ENCODE measurements at places on chromosomes 6 and 20. TPM values are rescaled to one million over a fixed set of nuclear protein-coding genes. Genes with fewer than 3 reads are reported as not detected.

The TFAP2A gene
- total RNA-seq: 15.9 TPM

The OR2B2 gene
- not detected for total RNA-seq

The FAM209B gene
- total RNA-seq: 1.00 TPM

The CST2 gene
- total RNA-seq: 0.83 TPM

The OR2J2 gene
- total RNA-seq: not detected

The GSTA3 gene
- total RNA-seq: not detected

The SLC17A3 gene
- 0.87 TPM for total RNA-seq

The CGAS gene
- total RNA-seq: 4.9 TPM

The MRAP2 gene
- 1.1 TPM for total RNA-seq

The PTCRA gene
- total RNA-seq: not detected

The OR12D1 gene
- not detected for total RNA-seq

Measured in A549 treated with ZK216348 at 1 μM for 4 hours (cell line).